Activated CD8-positive, alpha-beta T cell treated with anti-CD3 and anti-CD28 coated beads, Interleukin-2, amount 10 ng/mL, durations not matched to agents 7 days and 5 days (primary cell): ENCODE measurements at places on chromosomes 13 and 19.
A peak's percentile ranks its signal among the peaks of the same experiment; 100 is the strongest.

DNA sequence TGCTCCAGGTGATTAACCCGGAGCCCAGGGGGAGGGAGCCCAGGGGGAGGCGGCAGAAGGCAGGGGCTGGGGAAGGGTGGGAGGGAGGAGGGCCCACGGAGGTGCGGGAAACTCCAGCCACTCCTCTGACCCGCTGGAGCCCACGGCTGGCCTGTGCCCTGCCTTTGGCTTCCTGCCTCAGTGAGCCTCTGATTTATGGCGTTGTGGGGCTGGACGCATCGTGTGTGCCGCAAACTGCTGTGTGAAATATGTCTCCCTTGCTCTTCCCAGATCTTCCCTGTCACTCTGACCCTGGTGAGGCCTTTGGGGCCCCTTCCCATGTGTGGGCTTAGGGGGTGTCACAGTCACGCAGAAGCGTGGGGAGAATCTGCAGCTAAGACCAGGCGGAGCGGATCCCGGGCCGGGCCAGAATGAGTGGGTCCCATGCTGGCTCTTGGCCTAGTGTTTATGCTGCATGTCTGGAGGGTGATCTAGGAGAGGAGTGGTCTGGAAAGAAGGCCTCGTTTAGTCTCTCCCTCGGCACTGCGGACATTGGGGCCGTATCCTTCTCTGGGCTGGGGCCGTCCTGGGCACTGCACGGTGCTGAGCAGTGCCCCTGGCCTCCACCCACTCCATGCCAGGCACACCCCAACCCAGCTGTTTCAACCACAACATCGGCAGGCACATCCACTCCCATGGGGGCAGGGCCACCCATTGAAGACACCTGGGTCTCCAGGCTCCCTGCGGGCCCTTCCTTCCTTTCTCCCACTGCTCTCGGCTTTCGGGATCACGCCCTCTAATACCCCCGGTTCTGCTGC is 123.0 kb downstream of the KDM4B start:
- no peak for DNase-seq

DNA sequence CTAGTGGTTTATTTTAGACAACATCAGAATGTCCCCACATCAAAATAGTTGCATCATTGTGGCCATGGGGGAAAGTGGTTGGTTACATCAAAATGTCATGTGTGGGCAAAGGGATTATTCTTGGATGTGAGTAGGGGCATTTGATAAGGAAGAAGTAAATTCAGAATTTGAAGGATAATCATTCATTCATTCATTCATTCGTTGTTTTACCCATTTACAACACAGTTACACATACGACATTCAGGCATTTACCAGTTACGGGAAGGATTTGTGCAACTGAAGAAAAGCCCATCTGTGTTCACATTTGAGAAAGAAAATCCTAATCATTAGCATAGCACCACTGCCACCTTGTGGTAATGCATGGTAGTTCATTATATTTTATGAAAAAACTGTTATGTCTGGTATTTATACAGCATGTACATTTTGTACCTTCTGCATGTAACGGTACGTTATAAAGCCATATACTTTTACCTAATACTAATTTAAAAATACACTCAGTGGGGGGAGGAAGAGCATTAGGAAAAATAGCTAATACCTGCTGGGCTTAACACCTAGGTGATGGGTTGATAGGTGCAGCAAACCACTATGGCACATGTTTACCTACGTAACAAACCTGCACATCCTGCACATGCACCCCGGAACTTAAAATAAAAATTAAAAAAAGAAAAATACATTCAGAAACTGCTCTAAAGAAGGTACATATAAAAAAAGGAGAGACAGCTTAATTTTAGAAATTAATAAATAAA is 62.1 kb downstream of the DGKH start:
- DNase-seq: peak; percentile 59

GRCh38 chr13:78060966-78061365 is 142.3 kb upstream of the EDNRB start:
- no peak for DNase-seq

- no peak for DNase-seq
These were observed 1418.4 kb downstream of the UQCRFS1 start for GRCh38 chr19:27794494-27795042.

DNA sequence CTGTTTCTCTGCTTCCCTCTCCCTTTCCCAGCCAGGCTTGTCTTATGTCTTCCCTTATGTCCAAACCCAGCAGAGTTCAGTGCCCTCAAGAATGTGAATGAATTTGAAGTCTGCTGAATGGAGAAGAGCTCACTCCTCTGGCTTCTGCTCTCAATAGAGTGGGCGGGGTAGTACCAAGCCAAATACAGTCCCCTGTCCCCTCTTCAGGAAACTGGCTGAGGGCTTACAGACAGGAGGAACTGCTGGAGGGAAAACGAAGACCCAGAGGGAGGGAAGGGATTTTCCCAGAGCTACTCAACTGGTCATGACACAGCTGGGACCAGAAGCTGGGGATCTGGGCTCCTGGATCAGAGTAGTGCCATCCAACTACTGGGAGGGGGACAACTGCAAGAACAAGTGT is 32.9 kb upstream of the POU2F2 start:
- no peak for DNase-seq
